ENCODE measurements at places on chromosomes 12 and 14. TPM values are rescaled to one million over a fixed set of nuclear protein-coding genes. Genes with fewer than 3 reads are reported as not detected.

DNA sequence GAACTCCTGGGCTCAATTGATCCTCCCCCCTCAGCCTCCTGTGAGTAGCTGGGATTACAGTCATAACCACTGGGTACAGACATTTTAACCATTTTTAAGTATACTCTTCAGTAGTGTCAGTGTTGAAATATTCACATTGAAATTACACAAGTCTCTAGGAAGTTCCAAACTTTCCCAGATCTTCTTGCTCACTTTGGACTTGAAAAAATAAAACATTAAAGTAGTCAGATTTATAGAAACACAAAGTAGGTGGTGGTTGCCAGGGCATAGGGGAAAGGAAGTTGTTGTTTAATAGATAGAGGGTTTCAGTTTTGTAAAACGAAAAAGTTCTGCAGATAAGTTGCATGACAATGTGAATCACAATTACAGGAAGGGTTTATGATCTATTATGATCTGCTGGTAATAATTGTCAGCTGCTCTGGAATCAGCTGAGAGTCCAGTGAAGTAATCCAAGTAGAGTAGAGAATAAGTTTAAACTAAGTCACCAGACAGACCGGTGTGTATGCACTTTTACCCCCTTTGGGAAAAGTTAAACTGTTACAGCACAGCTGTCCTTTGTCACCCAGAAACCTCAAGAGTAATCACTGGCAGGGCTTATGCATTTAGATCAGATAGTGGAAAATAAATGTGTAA lies 27.4 kb downstream of the PCNX1 start:
- peak; percentile 81 for DNase-seq

GRCh38 chr14:58631732-58632131 lies 6.0 kb upstream of the DACT1 start:
- DNase-seq: no peak

The AICDA gene
- total RNA-seq: 0.24 TPM

- DNase-seq: no peak
These were observed 40.0 kb upstream of the ST8SIA1 start for GRCh38 chr12:22374508-22374907.

The ASB2 gene
- 1.4 TPM for total RNA-seq

DNA sequence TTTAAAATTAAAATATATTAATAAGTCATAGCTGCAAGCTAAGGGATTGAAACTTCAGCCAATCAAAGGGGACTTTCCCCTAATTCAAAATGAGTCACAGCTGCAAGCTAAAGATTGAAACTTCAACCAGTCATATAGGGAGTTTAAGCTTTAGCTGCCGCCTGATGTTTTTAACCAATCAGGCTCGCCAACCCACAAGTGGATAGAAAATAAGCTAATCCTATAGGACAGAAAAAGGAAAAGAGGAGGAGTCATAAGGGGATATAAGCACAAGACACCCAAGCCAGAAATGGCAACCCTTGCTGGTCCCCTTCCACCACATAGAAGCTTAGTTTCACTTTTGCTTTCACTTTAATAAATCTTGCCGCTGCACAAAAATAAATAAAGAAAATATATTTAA lies 1154.6 kb downstream of the GALC start:
- DNase-seq: no peak

The HOXC9 gene
- not detected for total RNA-seq

- no peak for DNase-seq
These were observed 228.7 kb downstream of the NUAK1 start for GRCh38 chr12:105910030-105910429.

GRCh38 chr12:118055144-118055557 lies 5.8 kb downstream of the WSB2 start:
- DNase-seq: no peak

- no peak for DNase-seq
These were observed 1.6 kb downstream of the IPO4 start for GRCh38 chr14:24186831-24187538.

GRCh38 chr14:75634848-75635247 lies 25.8 kb downstream of the ERG28 start:
- no peak for DNase-seq

The GYS2 gene
- total RNA-seq: not detected

- DNase-seq: no peak
These were observed 369.1 kb downstream of the NPAS3 start for GRCh38 chr14:33307691-33308251.

The KCNC2 gene
- not detected for total RNA-seq

DNA sequence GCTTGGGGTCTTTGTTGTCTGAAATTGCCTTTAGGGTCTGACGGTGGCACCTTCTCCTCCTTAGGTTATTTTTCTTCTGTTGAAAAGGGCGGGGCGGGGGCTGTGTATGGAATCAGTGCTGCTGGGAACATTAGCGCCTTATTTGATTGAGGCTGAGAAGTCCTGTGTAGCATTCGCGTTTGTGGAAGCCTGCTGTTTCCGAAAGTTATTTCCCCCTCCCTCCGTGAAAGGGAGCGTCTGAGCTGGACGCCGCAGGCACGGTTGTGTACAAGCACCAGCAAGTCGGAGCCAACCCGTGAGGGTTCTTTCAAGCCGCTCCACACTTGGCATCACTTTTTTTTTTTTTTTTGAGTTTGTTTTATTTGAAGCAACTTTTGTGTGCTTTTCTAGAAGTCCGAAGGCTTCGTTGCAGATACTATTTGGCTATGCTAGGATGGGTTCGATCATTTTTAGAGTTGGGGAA lies 1.1 kb downstream of the SYNE2 start:
- DNase-seq: peak; percentile 75

GRCh38 chr12:29012673-29013072 lies 136.4 kb upstream of the FAR2 start:
- no peak for DNase-seq

The KRT79 gene
- 0.58 TPM for total RNA-seq

DNA sequence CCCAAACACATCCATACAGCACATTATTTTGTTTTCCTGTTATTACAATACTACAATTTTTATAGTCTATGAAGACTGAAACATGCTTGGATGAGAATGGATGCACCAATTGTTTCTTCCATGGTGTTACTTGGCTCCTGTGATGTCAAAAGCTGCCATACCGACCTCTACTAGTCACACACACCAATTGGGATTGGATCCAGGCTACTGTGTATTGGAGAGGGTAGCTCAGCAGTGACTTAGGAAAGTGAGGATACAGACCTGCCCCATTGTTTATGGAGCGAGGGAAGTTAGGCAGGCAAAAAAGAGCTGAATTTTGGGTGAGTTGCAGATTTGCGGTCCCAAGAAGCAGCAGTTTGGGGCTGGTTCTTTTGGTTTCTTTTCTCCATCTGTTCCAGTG lies 30.8 kb upstream of the AKAP6 start:
- DNase-seq: no peak

- no peak for DNase-seq
These were observed 105.9 kb downstream of the RBM19 start for GRCh38 chr12:113860059-113860820.

- DNase-seq: no peak
These were observed 14.6 kb downstream of the C14orf132 start for GRCh38 chr14:96053600-96054381.

DNA sequence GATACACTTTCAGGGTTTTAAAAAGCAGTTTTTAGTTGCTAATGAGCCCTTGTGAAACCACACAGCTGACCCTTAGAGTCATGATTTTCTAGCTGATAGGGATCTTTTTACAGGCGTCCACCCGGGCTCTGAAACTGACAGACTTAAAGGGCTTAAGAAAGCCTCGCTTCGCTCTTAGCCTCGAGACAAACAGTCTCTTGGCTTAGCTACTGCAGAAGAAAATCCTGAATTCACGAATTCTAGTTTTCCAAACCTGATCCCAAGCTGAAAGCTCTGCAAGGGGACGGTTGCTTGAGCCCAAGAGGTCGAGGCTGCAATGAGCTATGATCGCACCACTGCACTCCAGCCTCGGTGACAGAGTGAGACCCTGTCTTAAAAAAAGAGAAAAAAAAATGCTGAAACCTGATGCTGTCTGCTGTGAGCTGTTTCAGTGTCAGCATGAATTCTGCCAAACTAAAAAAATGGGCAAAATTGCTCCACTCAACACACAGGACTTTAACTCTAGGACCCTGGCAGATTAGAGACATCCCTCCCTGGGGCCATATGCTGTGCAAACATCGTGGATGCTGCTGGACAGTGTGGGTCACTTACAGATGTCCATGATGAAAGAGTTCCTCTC lies 3.1 kb upstream of the HPD start:
- no peak for DNase-seq

The KRT6C gene
- not detected for total RNA-seq

GRCh38 chr12:85574291-85574690 lies 261.9 kb downstream of the RASSF9 start:
- DNase-seq: no peak
